ENCODE measurements at places on chromosomes 7 and 10. TPM values are rescaled to one million over a fixed set of nuclear protein-coding genes. Genes with fewer than 3 reads are reported as not detected.

DNA sequence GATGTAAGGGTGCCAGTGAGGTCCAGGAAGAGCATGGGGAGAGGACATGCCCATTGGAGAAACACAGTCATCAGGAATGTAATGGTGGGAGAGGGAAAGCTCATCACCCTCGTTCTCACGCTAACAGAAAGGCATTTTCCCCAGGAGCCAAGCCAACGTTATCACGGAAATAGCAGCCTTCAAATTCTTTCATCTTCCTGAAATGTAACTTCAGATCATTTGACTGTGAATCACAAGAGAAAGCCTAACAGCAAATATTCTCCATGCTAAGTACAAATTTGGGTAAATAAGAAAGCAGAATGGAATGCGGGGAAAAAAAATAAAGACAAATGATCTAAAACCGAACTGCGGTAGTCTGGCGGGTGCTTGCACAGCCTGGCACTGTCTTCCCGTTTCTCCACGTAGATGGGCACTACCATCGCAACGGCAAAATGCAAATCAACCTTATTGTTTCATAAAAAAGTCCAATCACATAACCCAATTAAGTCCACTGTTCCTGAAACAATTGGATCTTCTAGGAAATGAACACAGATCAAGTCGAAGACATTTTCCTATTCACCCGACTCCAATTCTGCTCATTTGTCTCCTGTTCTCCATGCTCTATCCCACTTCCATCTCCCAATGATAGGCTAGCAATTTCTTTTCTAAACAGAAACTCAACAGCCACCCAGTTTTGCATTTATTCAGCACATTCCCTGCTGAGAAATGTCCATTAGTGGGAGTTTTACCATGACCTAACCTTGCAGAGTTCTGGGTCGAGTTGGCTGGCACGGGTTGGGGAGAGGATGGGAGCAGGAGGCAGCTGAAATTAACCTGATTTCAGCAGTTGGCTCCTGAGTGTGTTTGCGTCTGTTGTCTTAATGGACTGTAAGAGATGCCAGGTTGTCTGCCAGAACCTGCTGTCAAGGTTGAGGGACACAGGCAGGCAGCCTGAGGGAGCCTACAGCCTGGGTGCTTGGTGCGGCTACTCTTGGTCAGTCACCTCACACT, 74.6 kb upstream of the FRMD4A start:
- no peak overlapping the region for H3K27ac ChIP-seq
- H3K36me3 ChIP-seq: no peaks in the 10 kb centered on the region
- DNase-seq: no peak
- H3K27me3 ChIP-seq: peaks cover 24% of the 10 kb centered on the region

DNA sequence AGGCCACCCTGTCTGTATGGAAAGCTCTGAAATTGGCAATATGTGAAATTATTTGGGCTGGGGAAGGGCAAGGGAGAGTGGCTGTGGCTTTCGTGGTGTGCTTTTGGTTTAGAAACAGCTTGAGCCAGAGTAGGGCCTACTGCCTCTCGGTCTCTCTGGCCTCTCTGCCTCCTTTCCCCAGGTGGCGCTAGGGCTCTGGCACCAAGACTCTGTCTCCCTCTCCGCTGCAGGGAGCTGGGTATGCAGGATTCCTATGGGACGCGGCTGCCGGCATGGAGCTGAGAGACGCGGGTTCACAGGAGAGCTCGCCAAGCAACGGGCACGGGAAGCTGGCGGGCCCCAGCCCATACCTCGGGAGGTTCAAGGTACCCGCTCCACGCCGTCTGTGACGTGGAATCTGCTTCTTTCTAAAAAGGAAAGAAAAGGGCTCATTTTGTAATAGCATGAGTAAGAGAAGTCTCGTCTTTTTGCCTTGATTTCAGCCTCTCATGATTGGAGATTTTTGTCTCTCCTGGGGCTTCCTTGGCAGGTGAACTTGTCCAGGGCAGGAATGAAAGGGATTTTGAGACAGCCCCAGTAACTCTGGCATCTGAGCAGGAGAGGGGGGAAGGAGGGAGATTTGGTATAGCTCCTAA, 105.1 kb upstream of the ANLN start:
- H3K27ac ChIP-seq: no peak overlapping the region
- H3K36me3 ChIP-seq: peaks cover 12% of the 10 kb centered on the region
- no peaks in the 10 kb centered on the region for H3K27me3 ChIP-seq
- H3K4me3 ChIP-seq: no peak overlapping the region

GRCh38 chr7:44112231-44112996, 8.3 kb downstream of the AEBP1 start:
- H3K4me3 ChIP-seq: no peak overlapping the region
- no peaks in the 10 kb centered on the region for H3K27me3 ChIP-seq
- H3K27ac ChIP-seq: no peak overlapping the region
- DNase-seq: no peak

DNA sequence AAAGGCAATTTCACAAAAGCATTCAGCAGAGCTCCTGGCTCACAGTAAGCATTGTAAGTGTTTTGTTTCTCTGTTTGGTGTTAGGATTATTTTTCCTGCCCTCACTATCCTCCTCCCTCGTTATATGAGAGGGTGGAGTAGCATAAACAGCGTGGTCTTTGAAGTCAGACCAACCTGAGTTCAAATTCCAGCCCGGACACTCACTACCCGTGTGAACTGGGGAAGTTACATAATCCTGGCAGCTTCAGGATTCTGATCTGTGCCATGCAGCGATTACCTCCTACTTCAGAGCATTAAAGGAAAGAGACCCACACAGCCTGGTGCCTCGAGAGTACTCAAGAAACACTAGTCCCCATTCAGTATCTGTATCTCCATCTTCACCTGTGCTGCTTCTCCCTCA, 386.5 kb downstream of the INHBA start:
- no peak overlapping the region for H3K4me3 ChIP-seq
- DNase-seq: no peak
- no peak overlapping the region for H3K27ac ChIP-seq
- H3K4me1 ChIP-seq: no peaks in the 10 kb centered on the region

SH2D4B gene
- not detected for total RNA-seq

GRCh38 chr7:157997471-157997870, 590.2 kb downstream of the PTPRN2 start:
- H3K27me3 ChIP-seq: peaks cover 67% of the 10 kb centered on the region
- no peaks in the 10 kb centered on the region for H3K4me1 ChIP-seq
- no peak for DNase-seq
- H3K27ac ChIP-seq: no peak overlapping the region
- no peaks in the 10 kb centered on the region for H3K36me3 ChIP-seq

DNA sequence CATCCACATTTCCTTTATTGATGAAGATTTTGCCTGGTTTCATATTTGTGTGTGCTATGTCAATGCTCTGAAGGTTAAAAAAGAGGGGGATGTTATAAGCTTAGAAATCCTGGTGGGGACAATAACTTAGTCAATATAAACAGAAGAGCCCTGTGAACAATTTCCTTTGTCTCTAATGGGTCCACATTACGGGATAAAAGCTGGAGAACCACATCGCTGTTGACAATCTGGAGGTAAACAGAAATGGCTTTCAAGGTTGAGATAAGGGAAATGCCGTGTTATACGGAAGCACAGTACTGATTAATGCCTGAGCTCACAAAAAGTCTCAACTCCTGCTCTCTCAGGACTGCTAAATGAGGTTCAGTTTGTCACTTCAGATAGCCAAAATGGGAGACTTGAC, 16.8 kb downstream of the ASAH2 start:
- H3K27ac ChIP-seq: no peak overlapping the region
- DNase-seq: no peak
- H3K27me3 ChIP-seq: peaks cover 43% of the 10 kb centered on the region
- no peak overlapping the region for H3K4me3 ChIP-seq
- no peaks in the 10 kb centered on the region for H3K36me3 ChIP-seq

DNA sequence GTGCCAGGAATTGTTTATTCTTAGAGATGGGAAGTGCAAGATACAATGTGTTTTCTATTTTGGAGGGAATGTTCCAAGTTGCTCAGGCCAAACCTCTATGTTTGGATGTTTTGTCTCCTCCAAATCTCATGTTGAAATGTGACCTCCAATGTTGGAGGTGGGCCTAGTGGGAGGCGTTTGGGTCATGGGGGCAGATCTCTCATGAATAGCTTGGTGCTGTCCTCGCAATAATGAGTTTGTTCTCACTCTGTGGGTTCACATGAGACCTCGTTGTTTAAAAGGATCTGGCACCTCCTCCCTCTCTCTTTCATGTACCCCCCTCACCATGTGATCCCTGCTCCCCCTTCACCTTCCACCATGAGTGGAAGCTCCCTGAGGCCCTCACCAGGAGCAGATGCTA, 8.3 kb upstream of the GDF10 start:
- no peak overlapping the region for H3K27ac ChIP-seq
- peaks cover 7% of the 10 kb centered on the region for H3K4me1 ChIP-seq
- H3K27me3 ChIP-seq: peaks cover 25% of the 10 kb centered on the region
- no peak overlapping the region for H3K4me3 ChIP-seq

DNA sequence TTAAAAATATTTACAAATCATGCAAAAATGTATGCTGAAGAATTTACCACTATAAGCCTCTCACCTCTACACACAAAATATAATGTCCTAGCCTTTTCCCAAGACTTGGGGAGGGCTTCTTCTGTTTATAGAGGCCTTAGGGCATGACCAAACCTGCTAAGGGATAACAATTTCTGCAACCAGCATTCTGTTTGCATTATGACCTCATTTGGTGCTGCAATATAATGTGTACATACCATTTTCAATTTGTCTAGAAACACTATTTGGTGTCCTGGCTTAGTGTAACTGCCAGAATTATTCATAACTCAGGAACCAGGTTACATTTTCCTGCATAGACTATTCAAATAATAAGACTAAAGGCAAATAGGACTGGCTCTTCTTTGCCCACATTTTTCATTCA, 446.6 kb upstream of the SORCS1 start:
- H3K4me1 ChIP-seq: no peaks in the 10 kb centered on the region
- H3K27ac ChIP-seq: no peak overlapping the region
- no peaks in the 10 kb centered on the region for H3K27me3 ChIP-seq
- no peak for DNase-seq
- no peaks in the 10 kb centered on the region for H3K36me3 ChIP-seq
- no peak overlapping the region for H3K4me3 ChIP-seq

- no peak overlapping the region for H3K4me3 ChIP-seq
- peaks cover 38% of the 10 kb centered on the region for H3K36me3 ChIP-seq
These were observed 2.1 kb downstream of the PCBD1 start for GRCh38 chr10:70885931-70886903.

CHST3 gene
- total RNA-seq: 18.0 TPM

- H3K4me3 ChIP-seq: no peak overlapping the region
- DNase-seq: no peak
- peaks cover 48% of the 10 kb centered on the region for H3K27me3 ChIP-seq
- no peaks in the 10 kb centered on the region for H3K36me3 ChIP-seq
These were observed 129.9 kb downstream of the CFAP58 start for GRCh38 chr10:104483582-104483981.

CACUL1 gene
- 27.4 TPM for total RNA-seq

DNA sequence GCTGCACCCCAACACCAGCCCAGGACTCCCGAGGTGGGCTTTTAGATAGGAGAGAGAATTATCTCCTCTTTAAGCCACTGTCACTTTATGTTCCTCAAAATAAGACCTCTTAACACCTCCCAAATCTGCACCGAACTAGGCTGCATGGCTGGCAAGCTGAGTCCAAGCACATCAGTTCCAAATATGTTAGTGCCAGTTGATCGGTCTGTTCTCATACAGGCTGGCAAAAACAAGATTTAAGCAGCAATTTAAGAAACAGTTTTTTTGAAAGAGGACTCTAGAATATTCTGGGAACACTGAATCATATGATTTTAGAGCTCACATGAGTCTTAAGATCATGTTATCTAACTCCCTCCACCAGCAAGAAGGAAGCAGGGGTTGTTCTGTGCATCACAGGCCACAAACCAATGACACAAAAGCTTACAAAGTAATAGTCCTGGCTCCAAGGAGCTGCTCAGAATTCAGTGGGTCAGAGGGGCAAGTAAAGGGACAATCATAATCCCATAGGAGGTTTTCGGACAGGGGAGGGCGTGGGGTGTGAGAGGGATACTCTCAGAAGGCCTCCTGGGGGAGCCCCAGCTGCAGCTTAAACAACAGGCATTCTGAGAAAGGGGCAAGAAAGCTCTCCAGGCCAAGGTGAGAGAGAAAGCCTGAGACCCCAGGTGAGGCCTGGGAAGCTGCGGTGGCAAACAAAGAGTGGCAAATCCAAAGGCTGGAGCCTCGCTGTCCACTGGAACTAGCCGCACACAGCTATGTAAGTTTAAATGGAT, 7.1 kb downstream of the COBL start:
- no peak overlapping the region for H3K4me3 ChIP-seq
- H3K27me3 ChIP-seq: peaks cover 10% of the 10 kb centered on the region
- peaks cover 51% of the 10 kb centered on the region for H3K4me1 ChIP-seq
- DNase-seq: no peak
- no peaks in the 10 kb centered on the region for H3K36me3 ChIP-seq
- H3K27ac ChIP-seq: no peak overlapping the region

EPHB6 gene
- 4.4 TPM for total RNA-seq

DNA sequence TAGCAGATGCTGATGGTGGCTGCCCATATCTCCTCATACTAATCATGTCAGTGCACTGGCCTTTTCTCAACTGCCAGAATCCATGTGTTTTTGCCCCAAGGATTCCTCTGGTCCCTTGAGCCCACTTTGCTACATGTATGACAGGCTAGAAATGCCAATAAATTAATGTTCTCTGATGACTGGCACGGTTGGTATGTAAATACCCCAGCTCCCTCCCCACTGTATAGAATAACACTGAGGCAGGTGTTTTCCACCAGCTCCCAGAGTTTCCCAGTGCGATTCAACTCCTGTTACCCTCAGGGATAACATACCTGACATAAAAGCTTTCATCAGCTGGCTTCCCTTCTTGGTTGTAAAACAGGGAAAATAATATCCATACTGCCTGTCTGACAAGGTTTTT, 9.0 kb upstream of the PLEKHS1 start:
- H3K4me3 ChIP-seq: no peak overlapping the region
- H3K36me3 ChIP-seq: no peaks in the 10 kb centered on the region
- H3K4me1 ChIP-seq: no peaks in the 10 kb centered on the region
- no peak overlapping the region for H3K27ac ChIP-seq
- DNase-seq: no peak
- peaks cover 33% of the 10 kb centered on the region for H3K27me3 ChIP-seq

DNA sequence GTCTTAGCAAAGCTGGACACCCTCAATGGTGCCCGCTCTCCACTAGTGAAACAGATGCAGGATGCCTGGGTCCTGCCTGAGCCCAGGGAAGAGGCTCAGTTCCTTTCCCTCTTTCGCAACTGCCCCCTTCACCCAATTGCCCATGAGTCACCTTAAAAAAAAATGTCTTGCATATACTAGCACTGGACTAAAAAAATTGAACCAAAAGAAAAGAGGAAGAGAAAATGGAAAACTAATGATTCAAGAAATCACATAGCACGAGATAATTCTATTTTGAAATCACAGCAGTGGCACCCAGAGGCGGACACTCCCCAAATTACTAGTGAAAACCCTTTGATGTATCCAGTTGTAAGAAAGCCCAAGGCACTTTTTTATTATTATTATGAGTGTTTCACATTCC, 972.5 kb downstream of the LRMDA start:
- H3K4me1 ChIP-seq: peaks cover 4% of the 10 kb centered on the region
- H3K4me3 ChIP-seq: no peak overlapping the region
- H3K27ac ChIP-seq: no peak overlapping the region

PHKG1 gene
- 21.4 TPM for total RNA-seq

- H3K27me3 ChIP-seq: peaks cover 66% of the 10 kb centered on the region
- no peaks in the 10 kb centered on the region for H3K36me3 ChIP-seq
- DNase-seq: no peak
- peaks cover 12% of the 10 kb centered on the region for H3K4me1 ChIP-seq
- no peak overlapping the region for H3K27ac ChIP-seq
- no peak overlapping the region for H3K4me3 ChIP-seq
These were observed 2.2 kb upstream of the LGI1 start for GRCh38 chr10:93755443-93756116.

- no peaks in the 10 kb centered on the region for H3K36me3 ChIP-seq
- peak; percentile 89 for DNase-seq
- H3K4me3 ChIP-seq: no peak overlapping the region
- H3K27ac ChIP-seq: peak overlapping the region; percentile 77
- H3K27me3 ChIP-seq: no peaks in the 10 kb centered on the region
These were observed 350.9 kb downstream of the RNLS start for GRCh38 chr10:88232029-88232895.

SYCE1 gene
- 0.44 TPM for total RNA-seq

Data from left ventricle myocardium inferior (tissue), 1 donor.